ENCODE measurements at places on chromosomes 7 and 10. TPM values are rescaled to one million over a fixed set of nuclear protein-coding genes. Genes with fewer than 3 reads are reported as not detected.

GRCh38 chr10:30704026-30704600 is 74.6 kb upstream of the LYZL2 start:
- DNase-seq = no peak

DNA sequence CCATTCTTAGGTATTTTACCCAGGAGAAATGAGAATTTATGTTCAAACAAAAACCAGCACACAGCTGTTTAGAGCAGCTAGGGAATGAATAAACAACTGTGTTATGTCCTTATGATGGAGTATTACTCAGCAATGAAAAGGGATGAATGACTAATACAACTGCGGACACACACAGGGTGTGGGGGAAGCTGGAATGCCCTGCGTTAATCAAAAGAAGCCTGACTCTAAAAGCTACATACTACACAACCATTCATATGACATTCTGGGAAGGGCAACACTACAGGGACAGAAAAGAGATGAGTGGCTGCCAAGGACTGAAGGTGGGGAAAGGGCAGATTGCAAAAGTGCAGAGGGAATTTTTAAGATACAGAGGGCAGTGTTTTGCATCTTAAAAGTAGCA is 64.0 kb downstream of the DLG5 start:
- DNase-seq = no peak

DNA sequence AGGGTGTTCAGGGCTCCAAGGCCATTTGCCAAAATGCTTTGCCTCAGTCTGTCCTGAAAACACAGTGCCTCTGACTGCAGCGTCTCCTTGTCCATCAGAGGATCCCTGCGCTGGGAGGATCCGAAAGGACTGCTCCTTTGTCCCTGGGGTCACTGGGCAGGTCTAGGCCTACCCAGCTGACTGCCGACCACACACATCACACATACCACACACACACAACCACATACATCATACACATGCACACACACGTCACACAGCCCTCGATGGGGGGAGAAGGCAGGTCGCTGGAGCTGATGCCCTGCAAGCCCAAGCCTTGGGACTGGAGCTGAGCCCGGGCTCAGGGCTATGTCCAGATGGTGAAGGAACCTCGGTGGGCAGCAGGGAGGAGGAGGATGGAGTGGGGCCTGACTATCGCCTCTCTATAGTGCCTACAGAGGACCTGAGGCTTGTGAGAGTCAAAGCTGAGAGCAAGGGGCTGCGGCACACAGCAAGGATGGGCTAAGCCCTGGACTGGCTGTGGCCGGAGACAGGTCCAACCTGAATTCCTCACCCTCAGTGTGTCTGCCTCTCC is 29.1 kb downstream of the GPRIN2 start:
- DNase-seq = no peak

NUTM2D gene
- total RNA-seq = 1.6 TPM

SUMF2 gene
- 111 TPM for total RNA-seq

DNA sequence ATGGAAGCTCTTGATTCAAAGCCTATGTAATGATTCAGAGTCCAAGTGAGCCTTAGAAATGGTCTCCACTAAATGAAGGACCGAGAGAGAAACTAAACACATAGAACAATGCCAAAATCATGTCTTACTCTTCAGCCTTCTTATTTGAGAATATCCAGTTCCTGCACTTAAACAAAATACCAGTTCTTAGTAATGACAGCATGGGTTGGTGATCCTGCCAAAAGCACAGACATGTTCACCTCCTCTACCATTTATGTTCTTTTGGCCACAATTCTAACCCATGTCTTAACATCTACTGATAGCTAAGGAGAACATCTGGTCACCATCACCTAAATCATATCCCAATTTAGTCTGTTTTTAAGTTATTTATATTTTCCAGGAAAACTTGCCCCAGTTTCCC is 239.6 kb upstream of the PTN start:
- no peak for DNase-seq

DNA sequence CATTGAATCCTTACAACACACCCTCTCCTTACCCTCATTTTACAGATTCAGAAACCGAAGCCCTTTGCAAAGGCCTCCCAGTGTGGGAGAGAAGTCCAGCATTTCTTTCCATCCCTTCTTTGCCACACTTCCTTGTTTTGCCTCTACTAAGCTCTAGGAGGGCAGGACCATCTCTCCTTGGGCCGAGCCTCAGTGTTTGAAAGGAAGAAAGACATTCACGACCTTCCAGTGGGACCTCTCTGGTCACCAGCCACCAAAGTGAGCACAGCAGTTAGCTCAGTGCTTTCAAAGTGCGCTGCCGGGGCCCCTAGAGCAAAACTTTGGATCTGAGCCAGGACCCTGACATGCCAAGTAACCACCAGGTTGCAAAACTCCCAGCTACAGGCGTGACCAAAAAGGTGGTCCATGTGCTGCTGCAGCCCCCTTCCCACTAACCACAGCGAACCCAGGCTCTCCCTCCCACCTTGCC is 12.4 kb downstream of the CTBP2 start:
- no peak for DNase-seq

DNA sequence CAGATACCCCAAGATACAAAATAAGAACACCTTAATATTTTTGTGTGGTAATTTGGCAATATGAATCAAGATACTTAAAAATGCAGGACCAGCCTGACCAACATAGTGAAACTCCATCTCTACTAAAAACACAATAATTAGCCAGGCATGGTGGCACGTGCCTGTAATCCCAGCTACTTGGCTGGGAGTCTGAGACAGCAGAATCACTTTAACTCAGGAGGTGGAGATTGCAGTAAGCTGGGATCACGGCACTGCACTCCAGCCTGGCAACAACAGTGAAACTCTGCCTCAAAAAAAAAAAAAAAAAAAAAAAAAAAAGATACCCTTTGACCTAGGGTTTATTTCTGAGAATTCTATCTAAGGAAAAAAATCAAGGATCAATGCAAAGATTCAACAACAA is 450.7 kb downstream of the SORCS1 start:
- DNase-seq = no peak

DNA sequence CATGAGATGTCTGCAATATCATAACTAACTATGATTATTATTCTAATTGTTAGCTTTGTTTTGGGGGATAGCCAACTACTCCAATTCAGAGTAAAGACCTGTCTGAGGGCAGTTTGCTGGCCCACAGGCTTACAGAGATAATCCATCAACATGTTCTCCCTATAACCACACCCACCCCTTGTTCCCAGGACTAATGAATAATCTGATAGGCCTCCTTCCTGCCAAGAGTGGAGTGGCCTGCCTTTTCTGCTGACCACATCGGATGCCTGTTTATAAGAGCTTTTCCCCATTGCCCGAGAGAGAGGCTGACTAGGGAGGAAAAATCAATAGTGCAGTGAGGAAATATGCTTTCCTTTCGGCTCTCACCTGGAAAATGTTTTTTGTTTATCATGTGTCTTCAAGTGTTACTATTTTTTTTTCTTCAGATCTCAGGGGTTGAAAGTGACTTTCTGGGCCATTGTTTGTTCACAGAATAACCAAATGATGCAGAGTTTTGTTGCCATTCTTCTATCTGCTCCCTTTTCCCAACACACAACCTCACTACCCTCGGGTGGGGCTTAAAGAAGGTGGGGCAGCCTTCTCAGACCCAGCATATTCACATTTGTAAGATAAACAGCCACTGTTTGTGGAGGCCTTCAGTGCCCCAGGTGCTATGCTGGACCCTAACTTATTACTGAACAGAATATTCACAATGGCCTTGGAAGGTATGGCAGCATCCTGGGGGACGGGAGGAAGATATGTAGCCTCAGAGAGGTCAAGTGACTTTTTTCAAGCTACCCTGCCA is 38.4 kb downstream of the PLPP4 start:
- no peak for DNase-seq

EGFR gene
- total RNA-seq = 34.5 TPM

GRCh38 chr10:72502581-72502980 is 123.3 kb downstream of the MICU1 start:
- DNase-seq = peak; percentile 53

C7orf33 gene
- total RNA-seq = not detected

DNA sequence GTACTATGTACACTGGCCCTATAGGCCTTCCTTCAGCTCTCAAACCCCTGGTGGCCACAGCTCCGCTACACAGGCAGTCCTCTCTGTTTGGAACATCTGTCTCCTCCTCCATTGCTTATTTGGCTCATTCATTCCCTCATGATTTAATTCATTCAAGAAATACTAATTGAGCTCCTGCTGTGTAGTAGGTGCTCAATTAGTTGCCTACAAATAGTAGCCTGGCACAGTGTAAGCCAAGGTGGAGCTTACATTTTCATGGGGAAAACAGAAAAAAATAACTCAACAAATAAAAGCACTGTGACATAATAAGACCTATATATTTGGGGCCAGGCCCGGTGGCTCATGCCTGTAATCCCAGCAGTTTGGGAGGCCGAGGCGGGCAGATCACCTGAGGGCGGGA is 3.4 kb upstream of the FIS1 start:
- no peak for DNase-seq

GRCh38 chr10:24694086-24694485 is 29.6 kb downstream of the ARHGAP21 start:
- DNase-seq = no peak

- no peak for DNase-seq
Measured at GRCh38 chr7:155991470-155991869, 179.2 kb upstream of the SHH start.

GRCh38 chr10:84244651-84245270 is at the start of gene RGR:
Gene RGR, plus strand, starts transcription at chr10:84245053. Its CDS starts 38 bp downstream, at chr10:84245091.
- DNase-seq = no peak

SPRN gene
- total RNA-seq = not detected

CAMK2G gene
- total RNA-seq = 32.4 TPM

DNA sequence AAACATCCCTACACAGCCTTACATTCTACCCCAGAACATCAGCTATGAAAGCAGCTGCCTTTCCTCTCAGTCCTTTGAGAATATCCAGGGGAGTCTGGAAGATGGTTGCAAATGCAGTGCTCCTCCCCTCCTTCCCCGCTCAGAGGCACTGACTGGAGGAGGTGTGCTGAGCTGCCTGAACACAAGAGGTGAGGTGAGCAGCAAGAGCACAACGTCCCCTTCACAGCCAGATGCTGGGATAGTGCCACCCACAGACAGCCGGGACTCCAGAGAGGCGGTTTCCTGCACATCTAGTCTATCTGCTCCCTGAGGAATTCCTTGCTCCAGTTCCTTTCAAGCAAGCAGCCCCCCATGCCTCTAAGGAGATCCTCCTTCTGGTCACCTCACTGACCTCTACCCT is 74.2 kb downstream of the EZH2 start:
- DNase-seq = no peak

CHRM2 gene
- total RNA-seq = not detected

GRCh38 chr7:110573862-110574528 is 516.9 kb upstream of the LRRN3 start:
- DNase-seq = peak; percentile 83

GRCh38 chr10:76763376-76763775 is 874.2 kb downstream of the KCNMA1 start:
- no peak for DNase-seq

HABP2 gene
- not detected for total RNA-seq

- no peak for DNase-seq
Measured at GRCh38 chr7:102890971-102891692, 21.7 kb upstream of the LRRC17 start.

EIF3A gene
- total RNA-seq = 80.7 TPM

DNA sequence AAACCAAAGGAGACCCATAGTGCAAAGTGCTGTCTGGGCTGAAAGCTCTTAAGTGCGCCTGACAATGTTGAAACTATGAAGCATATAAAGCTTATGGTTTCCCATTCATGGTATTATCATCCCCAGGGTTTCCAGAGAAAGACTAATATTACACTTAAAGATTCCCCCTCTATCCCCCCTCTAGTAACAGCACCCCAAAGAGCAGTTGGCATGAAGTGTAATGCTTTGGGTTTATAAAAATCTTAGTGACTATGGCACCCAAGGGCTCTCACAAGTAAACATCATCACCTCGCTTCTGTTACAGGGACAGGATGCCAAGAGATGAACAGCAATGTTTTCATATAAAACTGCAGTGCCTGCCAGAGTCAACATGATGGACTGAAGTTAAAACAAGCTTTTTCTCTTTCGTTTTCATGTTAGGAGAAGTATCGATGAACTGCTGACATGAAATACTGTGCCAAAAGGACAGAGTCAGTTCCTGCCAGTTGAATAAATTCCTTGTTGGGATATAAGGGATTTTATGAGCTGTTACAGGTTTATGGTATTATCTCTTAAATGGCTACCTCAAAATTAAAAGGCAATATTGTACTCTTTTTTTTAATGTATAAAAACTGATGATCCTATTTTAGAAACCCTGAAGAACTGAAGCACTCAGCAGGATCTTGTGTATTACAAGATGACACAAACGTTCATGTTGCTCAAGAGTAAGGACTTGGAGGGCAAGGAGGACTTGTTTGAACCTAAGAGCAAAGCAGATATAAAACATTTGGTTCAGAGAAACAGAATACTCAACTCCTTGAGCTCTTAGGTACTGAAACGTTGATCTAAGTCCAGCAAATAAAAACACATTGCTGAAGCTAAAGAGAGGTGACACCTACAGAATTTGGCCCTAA is 203.7 kb upstream of the IMMP2L start:
- DNase-seq = no peak

GPNMB gene
- total RNA-seq = 3.9 TPM

GRCh38 chr10:34171957-34172527 is 643.1 kb downstream of the PARD3 start:
- DNase-seq = no peak

DNA sequence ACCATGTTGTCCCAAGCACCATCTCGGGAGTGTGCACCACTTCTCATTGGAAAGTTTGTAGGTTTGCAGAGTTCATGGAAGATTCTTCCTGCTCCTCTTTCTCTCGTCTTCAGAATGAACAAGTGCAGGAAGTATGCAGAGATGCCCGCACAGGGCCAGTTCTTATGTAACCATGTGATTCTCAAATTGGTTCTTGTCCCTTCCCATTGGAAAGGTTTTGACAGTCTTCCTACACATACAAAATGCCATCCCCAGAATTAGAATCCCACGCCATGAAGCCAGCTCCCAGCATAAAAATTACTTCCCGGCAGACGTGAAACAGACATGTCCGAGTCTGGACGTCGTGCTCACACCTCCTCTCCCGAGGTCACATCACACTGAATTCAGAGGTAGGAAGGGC is 251.6 kb downstream of the ELMO1 start:
- no peak for DNase-seq

PAX4 gene
- not detected for total RNA-seq

GRCh38 chr10:112912410-112912928 is 37.6 kb upstream of the TCF7L2 start:
- DNase-seq = peak; percentile 74

DNA sequence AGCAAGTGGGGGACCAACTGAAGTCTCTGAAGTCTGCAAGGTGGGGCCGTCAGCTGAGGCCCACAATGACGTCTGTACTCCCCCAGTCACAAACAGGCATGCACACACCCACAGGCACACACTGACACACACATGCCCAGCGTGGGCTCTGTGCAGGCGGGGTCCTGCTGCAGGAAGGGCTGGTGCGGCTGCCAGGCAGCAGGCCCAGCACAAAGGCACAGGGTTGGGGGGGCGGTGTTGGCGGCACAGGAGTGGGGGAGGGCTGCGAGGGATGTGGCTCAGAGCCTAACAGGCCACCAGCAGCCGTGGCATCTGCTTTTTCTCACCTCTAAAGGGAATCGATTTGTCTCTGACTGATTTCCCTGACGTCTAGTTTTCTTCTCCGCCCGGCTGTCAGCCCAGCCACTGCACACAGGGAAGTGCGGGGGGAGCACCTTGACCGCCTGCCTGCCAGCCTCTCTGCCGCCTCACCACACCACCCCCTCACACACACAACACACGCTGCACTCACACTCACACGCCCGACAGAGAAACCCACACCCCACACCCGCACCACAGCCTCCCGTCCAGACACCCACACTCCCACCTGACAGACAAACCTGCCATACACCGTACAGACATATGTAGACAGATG is 43.5 kb upstream of the ZMIZ1 start:
- DNase-seq = no peak

SPDYE6 gene
- total RNA-seq = not detected
